Hematopoietic multipotent progenitor cell treated with erythropoietin and hydrocortisone succinate and interleukin-3 and kit ligand, for 4 days (in vitro differentiated cells): ENCODE measurements at places on chromosomes 2 and 18.

DNA sequence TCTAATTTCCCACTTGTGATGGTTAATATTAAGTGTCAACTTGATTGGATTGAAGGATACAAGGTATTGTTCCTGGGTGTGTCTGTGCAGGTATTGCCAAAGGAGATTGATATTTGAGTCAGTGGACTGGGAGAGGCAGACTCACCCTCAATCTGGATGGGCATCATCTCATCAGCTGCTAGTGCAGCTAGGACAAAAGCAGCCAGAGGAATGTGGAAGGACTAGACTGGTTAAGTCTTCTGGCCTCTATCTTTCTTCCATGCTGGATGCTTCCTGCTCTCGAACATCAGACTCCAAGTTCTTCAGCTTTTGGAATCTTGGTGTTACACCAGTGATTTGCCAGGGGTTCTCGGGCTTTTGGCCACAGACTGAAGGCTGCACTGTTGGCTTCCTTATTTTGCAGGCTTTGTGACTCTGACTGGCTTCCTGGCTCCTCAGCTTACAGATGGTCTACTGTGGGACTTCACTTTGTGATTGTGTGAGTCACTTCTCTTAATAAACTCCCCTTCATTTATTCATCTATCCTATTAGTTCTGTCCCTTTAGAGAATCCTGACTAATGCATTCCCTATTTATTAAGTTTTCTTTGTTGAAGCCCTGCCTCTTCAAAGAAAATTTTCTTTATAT lies 1087.5 kb upstream of the NXPH2 start:
- DNase-seq, result no peak

GRCh38 chr2:64105670-64106461 lies 38.4 kb downstream of the PELI1 start:
- peak; percentile 8 for DNase-seq

- no peak for DNase-seq
Observed at GRCh38 chr2:79972661-79973060, 331.9 kb downstream of the LRRTM1 start.

GRCh38 chr2:121969766-121970639 lies 214.6 kb downstream of the TSN start:
- DNase-seq, result no peak

GRCh38 chr2:226756131-226756530 lies 43.5 kb downstream of the IRS1 start:
- DNase-seq, result no peak

DNA sequence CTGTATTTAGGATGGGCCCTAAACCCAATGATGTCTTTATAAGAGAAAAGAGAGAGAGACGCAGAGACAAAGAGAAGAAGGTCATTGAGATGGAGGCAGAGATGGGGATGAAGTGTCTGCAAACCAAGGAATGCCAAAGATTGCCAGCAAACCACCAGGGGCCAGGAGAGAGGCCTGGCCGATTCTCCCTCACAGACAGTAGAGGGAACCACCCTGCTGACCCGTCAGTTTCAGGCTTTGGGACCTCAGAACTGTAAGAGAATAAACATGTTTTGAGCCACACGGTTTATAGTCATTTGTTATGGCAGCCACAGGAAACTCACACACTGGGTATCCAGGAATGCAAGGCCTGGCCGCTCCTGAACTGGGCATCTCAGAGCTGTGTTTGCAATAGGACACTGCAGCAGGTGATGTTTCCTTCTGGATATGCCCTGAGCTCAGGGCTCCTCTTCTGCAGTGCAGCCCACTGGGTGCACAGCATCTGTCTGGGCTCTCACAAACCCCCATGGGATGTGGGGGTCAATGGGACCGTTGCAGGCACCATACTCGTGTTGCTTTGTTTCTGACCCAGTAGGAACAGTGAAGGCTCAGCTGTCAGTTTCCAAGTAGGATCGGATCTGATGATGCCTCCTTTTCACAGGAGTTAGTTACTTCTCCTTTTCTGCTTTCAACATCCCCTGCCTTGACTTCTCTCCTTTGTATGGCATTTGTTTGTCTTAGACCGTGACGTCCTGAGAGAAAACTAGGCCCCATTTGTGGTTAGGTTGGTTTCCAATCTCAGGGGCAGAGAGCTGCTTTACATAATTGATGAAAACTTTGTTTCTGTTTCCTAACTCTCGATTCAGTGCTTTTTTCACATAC lies 20.8 kb downstream of the PTPN18 start:
- no peak for DNase-seq

DNA sequence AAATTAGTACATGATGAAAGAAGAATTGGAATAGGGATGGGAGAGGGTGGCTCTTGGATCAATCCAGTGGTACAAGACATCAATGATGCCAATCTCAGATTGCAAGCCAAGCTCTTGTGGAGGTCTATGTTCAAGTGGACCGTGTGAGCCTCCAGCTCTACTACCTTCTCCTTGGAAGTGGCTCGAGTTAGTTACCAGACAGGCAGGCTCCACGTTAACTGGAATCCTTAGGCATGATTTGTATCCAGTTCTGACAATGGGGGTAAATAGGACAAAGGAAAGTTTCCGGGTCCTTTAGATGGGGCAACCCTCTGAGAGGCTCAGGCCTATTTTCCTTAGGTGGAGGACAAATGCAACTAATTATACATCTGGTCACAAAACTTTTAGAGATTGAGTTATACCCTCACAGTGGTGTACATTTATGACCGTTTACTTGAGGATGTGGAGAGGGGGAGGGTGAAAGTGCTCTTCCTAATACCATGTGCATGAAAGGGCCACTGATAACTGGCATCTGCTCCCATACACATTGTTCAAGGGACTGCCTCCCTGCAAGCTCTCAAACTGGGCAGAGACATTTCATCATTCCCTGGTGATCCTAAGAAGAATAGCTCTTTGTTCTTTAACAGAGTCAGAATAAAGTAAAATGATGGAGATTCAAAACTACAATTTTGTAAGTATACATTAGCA lies 180.2 kb downstream of the SOCS6 start:
- DNase-seq, result no peak

- no peak for DNase-seq
Observed at GRCh38 chr18:22086973-22087372, 82.4 kb upstream of the GATA6 start.

DNA sequence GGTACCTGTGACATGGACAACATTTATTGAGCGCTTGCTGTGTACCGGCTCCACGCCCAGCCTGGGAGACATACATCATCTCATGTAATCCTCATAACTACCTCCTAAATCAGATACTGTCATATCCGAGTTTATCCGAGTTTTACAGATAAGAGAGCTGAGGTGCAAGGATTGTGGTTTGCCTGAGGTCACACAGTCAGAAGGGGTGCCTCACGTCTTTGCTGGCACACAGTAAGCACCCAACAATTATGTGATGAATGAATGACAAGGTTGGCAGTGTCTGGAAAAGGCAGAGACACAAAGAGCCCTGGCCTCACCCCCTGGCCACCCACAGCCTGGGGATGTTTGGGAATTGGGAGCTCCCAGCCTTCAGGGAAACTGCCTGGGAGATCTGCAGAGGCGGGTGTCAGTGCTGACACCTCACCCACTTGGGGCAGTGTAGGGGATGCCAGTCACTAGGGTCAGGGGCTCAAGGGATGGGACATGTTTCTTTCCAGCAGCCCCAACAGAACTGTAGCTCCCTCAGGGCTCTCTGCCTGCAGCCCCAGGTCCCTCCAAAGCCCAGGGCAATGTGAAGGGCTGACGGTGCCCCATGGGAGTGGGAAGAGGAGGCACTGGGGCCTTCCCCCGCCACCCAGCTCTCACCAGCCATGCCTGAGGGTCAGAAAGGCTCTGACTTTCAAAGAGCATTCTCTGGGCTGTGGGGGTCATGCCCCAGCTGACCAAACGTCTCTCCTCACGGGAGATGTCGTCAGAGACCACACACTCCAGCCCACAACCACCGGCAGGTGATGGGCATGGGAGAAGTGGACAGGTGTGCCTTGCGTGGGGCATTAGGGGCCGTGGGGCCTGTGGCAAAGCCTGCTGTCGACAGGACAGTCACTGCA lies 157.5 kb downstream of the ZFP36L2 start:
- DNase-seq, result no peak

DNA sequence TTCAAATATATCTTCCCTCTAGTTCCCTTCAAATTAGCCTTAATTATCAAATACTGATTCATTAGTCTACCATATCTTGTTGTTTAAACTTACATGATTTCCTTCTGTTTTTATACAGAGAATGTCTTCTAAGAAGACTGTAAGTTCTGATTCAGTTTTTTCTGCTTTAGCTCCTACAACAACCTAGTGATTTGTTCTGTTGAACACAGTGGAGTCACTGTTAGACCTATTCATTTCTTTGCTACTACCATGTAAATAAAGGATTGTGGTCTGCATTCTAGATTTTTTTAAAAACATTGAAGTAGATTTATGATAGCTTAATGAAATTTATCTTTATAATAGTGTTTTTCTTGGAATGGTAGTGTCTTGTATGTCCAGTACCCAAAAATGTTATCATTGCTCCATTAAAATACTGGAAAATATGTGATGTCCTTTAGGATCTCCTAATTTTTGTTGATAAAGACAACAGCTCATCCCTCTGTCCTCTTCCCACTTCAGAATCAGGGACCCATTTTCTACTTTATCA lies 146.4 kb downstream of the MBD5 start:
- no peak for DNase-seq

DNA sequence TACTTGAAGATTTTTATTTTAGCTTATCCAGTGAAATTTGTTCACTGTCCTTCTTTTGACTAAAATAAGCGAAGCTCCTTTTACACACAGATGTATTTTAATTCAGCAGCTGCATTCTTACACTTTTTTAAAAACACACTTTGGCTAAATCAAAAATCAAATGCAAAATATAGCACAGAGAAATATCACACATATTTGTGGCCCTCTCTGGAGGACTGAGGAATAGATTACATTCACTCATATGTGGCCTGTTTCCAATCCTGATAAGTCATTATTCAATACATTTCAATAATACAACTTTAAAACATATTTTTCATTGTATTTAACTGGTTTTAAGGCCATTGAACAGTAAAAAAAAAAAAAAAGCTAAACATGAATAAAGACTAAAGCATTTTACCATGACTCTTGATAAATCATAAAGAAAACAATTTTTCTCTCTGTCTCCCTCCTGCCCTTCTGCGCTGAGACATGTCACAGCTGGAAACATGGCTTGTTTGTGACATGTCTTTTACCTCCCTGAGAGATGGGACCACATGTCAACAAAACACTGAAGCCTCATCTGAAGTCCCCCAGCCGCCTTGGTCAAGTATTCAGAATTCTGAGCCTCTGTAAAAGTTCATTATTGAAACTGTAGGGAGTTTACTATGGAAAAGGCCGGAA lies 221.0 kb downstream of the ZNF407 start:
- DNase-seq, result no peak

DNA sequence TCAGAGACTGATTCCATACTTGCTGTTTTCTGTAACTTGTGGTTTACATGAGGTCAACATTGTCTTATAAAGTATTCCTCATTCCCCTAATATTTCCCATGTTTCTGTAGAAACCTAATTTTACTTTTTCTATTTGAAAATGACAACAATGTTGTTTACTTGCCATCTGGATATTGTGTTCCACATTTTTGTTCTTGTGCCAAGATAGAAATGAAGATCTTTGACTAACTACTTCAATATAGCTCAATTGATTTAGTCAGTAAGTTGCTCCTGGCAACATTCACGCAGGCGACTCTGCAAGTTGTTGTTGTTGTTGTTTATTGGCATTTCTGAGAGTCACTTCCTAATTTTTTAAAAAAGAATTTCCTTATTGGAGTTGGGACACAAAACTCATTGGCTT lies 69.5 kb downstream of the CAVIN2 start:
- no peak for DNase-seq

DNA sequence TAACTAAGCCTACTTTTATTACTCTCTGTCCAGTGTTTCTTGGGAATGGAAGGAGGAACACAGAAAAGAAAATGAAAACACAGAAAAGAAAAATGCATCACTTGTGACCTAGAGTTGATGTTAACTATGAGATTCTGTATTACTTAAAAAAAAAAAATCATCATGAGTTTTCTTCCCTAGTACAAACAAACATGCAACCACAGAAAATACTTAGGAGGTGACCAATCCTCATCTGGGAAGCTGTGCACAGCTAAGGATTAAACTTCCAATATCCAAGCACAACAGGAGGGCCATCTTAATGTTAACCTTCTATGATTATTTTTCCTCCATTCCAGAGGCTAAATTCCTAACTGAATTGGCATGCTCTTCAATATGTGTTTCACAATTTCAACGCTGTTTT lies 1140.4 kb downstream of the LRP1B start:
- no peak for DNase-seq

DNA sequence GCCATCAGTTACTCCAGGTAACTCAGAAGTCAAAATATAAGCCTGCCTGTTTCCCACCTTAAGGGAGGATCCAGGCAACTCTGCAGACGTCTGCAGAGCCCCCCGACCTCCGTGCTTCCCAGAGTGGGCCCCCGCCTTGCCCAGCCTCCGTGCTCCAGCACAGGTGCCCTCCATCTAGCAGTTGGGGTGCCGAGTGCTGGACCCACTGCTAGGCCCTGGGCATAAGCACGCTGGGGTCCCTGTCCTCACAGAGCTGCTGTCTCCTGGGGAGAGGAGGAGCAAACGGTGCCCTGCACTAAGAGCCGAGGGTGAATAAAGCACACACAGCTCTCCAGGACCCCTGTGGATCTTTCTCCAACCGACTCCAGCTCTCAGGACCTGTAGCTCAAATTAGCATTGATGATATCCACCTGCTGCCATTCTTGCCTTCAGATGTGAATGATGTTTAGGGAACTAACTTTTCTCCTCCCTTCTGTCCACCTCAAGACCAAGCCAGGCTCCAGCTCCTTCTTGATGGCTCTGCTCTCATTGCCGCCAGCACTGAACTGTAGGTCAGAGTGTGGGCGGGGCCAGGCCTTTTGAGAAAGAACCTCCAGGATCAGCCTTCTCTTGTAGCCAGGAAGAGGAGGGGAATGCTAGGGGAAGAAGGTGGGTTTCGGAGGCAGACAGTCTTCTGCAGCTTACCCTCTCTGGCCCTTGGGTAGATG lies 121.2 kb downstream of the SMAD7 start:
- DNase-seq, result no peak

- DNase-seq, result no peak
Observed at GRCh38 chr2:12340164-12340563, 376.6 kb upstream of the TRIB2 start.

DNA sequence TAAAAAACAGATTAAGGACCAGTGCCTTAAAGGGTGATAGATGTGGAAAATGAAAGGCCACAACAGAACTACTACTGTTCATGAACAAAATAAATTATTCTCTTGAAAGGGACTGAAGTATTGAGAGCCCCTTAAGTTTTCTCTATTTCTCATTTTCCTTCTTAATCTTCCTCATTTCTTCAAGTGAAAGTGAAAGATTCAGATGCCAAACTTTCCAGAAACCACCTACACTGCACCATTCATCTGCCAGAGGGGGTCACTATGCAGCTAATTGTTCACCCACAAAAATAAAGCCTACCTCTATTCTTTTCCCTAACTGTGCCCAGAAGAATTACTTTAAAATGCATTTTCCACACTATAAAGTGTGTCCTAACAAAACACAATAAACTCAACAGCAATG lies 140.1 kb downstream of the NR4A2 start:
- peak; percentile 7 for DNase-seq

DNA sequence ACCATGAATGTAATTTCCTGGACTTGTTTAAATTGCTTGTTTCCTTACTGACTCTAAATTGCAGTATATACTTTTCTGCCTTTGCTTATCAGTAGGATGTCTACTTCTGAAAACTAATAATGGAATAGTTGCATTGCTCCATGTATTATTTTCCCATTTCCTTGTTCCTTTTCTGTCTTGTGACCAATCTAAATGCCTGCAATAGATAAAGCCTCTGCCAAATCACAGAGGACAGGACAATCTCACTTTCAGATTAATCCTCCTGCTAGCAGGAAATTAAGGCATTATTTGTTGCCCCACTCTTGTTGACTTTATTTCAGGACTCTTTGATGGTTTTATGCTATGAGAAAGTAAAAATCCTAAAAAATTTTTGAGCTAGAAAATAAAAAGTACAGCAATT lies 4.7 kb upstream of the ESCO1 start:
- no peak for DNase-seq

- DNase-seq, result peak; percentile 36
Observed at GRCh38 chr2:29920631-29921559, 491 bp downstream of the ALK start.
